Inflammatory macrophage treated with lipopolysaccharide for 1 hour (primary cell): ENCODE measurements at places on chromosomes 12 and 14.

- DNase-seq: no peak
Observed at GRCh38 chr12:71797531-71797930, 42.0 kb upstream of the TBC1D15 start.

GRCh38 chr12:111998015-111998414 lies 14.9 kb downstream of the TMEM116 start:
- no peak for DNase-seq

GRCh38 chr14:99681101-99681831 lies 2.8 kb upstream of the CYP46A1 start:
- no peak for DNase-seq

- DNase-seq: no peak
Observed at GRCh38 chr12:3574986-3575385, 84.0 kb downstream of the PRMT8 start.

GRCh38 chr12:124542021-124542949 lies 25.1 kb downstream of the NCOR2 start:
- no peak for DNase-seq

- DNase-seq: no peak
Observed at GRCh38 chr12:44812062-44812461, 64.1 kb downstream of the NELL2 start.

DNA sequence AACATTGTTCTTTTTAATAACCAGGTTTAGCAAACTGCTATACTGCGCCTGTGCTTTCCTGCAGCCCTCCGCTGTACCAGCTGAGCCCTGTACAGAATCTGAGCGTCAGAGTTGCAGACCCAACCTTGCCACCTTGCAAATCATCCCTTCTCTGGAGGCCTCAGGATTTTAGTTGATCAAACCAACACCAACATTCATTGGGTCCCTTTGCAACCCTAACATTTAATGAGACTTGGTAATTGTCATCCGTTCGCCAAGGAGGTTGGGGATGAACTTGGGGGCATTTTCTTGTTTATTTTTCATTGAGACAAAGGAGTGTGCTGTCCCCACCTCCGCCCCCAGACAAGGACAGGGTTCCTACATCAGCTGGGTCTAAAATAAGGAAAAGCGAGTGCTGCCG lies 2.6 kb upstream of the GSC start:
- DNase-seq: no peak

GRCh38 chr12:78420991-78421390 lies 443.6 kb upstream of the SYT1 start:
- DNase-seq: no peak

DNA sequence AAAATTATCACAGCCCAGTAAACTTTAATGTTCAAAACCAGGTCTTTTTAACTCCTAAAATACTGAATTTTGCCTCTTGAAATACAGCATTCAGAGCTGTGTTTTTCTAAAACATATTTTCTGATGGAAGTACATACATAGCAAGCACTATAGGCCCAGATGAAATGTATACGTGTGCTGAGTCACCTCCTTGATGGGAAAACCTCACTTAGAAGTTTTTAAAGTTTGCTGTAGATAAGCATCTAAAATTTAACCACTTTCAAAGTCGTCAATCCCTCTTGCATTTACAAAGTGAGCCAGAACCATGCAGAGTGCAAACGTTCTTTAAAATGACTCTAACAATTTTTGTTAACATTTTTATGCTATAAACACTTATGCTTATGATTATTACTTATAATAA lies 618.8 kb downstream of the RPS29 start:
- DNase-seq: no peak

DNA sequence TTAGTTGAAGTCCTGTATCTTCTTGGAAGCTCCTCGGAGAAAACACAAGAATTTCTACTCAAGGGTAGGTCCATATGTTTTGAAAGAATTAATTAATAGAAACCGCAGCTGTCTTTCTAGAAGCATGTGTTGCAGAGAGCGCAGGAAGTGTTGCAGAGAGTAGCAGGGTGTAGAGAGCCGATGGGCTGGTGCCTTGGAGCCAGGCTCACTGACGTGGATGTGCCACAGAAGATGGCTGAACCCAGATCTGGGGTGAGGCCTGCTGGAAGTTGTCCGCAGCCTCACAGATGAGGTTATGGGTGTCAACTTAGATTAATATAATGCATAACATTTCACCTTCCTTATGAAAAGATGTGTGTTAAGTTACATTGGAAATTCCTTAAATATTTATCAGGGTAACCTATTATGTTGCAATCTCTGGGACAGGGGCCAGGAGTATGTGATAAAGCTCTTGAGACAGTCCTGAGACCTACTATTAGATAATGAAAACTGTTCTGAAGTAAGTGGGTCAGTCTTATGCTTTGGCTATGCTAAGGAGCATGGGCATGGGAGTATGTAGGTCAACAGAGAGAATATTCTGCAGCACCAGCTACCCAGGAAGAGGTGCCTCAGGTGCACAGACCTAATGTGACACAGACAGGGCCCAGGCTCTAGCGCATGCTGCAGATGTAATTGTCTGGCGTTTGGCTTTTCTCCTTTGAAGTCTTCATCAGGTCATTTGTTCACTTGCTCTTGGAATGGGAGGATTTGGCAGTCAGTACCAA lies 973.3 kb downstream of the BCL11B start:
- DNase-seq: no peak

DNA sequence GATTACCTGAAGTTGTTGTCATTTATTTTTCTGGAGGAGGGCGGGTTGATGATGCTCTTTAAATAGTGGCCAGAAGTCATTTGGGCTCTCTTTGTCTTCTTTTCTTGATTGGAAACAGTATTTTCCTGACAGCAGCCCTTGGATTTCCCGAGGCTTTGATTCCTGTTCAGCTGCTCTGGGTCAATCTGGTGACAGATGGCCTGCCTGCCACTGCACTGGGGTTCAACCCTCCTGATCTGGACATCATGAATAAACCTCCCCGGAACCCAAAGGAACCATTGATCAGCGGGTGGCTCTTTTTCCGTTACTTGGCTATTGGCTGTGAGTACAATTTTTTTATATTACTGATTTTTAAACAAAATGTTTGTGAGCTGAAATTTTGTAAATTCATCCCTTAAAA lies 60.4 kb downstream of the ANAPC7 start:
- no peak for DNase-seq

GRCh38 chr12:66885115-66885875 lies 206.4 kb upstream of the GRIP1 start:
- DNase-seq: no peak

DNA sequence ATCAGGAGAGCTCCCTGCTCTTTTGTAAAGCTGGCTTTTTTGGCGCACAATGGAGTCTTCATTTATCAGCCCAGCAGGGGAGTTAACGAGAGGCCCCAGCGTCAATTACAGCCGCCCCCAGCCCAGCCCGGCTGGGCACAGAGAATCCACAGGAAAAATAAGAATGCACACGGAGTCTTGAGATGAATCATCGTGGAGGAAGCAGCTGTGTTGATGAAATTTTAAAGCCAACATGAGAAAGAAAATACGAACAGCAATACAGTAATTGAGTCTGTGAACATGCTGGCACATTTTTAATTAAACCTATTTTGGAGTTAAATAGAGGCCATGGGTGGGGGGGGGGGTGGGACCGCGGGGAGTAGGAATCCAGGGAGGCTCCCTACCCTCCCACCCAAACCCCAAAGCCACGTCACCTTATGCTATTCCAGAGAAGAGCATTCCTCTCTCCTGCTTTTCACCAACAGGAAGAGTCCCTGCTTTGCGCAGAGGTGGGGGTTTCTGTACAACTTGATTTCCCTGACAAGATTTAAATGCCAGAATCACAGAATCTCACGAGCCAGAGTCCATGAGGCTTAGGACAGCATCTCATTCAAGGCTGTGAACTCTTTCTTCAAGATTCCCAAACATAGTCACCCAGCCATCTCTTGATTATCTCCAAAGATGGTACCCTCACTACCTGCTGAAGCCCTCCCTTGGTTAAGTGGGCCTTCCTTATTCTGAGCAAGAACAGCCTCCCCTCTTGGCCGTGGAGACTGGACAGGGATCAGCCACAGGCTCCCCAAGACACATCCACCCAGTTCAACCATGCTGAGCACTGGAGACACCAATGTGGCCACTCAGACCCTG lies 50.3 kb downstream of the CCNK start:
- no peak for DNase-seq
